NCI-H226 (cell line): ENCODE measurements at places on chromosomes 2 and 18.

DNA sequence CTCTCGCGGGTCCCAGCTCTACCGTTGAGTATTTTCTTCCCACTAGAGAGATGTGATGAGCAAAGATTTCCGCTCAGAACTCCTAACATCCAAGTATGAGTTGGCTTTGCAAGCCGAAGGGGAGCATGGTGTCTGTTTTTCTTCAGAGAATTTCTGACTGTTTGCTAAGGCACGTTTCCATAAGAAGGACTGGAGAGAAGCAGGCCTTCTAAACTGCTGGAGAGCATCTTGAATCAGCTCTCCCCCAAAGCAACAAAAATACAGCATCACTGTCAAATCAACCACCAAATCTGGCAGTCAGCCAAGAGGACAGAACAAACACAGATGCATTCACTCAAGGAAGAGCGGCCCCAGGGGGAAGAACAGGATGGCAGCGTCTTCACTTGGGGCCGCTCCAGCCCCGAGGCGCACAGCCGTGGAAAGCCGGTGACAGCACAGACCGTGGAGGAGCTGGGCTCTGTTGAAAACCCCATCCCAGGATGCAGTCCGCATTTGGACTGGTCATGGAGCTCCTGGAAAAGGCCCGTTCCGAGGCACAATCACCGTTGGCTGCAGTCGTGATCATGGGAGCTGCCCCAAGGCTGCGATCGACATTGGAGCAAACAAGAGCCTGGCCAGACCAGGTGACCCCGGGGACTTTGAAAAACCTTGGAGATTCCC lies 101.4 kb downstream of the NFATC1 start:
- DNase-seq: no peak

DNA sequence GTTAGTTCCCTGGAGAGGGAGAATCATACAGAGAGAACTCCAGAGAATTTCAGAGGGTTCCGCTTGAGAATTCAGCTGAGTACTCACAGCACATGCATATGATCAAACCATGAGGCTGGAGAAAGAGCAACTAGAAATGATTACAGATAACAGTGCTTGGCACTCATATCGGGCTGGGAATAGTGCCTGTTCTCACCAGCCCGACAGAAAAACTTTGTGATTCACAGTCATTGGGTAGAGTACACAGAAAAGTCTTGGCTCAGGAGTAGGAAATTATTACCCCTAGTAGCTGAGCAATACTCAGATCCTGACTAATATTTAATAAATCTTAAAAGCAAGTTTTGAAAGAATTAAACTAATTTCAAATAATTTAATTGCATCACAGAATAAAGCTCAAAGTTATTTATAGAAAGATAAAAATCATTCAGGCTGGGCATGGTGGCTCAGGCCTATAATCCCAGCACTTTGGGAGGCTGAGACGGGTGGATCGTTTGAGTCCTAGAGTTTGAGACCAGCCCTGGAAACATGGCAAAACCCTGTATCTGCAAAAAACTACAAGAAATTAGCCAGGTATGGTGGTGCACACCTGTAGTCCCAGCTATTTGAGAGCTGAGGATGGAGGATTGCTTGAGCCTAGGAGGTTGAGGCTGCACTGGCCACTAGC lies 6.8 kb downstream of the WDPCP start:
- DNase-seq: peak; percentile 78

- DNase-seq: no peak
Observed at GRCh38 chr2:173654161-173654895, 299.7 kb downstream of the CDCA7 start.

GRCh38 chr2:156476021-156476849 lies 40.1 kb downstream of the GPD2 start:
- no peak for DNase-seq

DNA sequence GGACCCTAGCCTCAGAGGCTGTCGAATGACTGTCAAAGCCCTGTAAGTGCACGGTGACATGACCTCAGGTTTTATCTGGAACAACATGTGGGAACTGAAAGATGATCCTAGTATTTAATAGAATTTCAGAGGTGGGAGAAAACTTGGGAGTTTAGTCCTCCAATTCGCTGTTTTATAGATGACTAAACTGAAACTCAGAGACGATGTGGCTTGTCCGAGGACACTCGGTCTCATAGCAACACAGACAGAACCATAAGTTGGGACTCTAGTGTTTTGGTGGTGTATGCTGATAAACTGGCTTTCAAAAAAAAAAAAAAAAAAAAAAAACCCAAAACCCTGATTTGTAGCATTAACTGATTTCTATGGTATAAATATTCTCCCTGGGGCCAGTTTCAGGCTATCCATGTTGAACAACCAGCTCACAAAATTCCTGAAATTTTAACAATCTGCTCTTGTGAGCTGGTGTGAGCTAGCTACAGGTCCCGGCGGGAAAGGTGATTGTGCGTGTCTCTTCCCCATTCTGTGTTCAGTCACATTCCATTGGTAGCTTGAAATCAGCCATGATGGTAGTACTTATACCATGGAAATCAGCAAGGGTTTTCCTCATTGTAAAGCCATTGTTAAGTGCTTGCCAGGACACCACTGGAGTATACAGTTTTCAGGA lies 195.5 kb upstream of the EPAS1 start:
- DNase-seq: no peak

DNA sequence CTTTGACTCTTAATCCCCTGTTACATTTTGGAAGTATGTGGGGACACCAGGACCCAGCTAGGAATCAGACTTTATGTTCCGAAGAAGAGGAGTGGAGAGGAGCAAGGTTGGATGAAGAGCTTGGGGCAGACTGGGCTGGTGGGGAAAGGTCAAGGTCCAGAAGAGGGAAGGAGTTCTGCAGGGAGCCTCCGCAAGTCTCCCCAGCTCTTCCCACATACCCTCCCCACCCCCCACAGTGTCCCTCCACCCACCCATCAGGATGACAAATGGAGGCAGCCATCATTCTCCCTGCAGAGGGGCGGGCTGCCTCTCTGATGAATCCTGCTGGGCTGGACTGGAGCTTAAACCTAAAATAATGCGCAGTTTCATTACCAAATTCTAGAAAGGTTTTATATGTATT lies 77.2 kb downstream of the ACKR3 start:
- DNase-seq: no peak

DNA sequence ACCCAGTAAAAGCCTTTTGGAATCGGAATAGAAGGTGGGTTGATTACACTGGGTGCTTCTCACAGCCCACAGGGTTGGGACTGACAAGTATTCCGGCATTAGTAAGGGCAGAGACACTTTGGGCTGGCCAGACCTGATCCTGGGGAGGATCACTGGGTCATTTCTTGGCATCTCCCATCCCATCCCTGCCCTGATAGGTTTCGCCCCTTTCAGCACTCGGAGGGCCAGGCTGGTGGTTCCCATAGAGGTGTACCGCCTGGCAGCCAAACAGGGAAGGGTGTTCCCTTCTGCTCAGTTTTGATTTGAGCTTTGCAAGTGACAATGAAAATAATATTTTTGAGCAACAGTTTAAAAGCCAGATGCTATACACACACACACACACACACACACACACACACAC lies 37.3 kb downstream of the CYP1B1 start:
- no peak for DNase-seq

GRCh38 chr18:63307551-63308200 lies 11.9 kb downstream of the BCL2 start:
- DNase-seq: no peak

- DNase-seq: no peak
Observed at GRCh38 chr2:75408771-75409170, 152.0 kb downstream of the EVA1A start.

DNA sequence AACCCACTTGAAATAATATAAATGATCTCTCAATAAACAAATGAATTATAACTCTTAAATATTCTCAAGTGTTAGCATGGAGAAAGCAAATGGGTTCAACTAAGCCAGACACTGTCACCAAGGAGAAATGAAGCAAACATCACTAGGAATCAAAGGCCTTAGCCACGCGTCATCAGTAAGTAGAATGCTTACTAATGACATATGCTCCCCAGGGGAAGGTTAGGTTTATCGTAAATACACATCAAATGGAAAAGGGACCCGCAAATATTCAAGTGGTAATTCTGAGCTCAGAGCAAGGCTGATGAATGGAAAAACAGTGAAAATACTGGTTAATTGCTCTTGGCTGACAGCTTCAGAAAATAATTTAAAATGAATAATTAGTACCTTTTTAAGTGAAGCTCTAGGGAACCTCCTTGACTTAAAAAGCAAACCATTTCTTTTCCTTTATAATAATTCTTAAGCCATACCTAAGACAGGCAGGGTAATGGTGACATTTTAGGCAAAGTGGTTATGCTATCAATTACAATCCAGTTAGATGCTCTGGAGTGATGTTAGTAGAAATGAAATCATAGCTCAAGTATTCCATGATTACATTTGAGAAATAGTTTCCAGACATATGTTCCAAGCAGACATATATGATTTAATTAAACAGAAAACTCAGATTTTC lies 101.5 kb downstream of the ALPK2 start:
- no peak for DNase-seq

DNA sequence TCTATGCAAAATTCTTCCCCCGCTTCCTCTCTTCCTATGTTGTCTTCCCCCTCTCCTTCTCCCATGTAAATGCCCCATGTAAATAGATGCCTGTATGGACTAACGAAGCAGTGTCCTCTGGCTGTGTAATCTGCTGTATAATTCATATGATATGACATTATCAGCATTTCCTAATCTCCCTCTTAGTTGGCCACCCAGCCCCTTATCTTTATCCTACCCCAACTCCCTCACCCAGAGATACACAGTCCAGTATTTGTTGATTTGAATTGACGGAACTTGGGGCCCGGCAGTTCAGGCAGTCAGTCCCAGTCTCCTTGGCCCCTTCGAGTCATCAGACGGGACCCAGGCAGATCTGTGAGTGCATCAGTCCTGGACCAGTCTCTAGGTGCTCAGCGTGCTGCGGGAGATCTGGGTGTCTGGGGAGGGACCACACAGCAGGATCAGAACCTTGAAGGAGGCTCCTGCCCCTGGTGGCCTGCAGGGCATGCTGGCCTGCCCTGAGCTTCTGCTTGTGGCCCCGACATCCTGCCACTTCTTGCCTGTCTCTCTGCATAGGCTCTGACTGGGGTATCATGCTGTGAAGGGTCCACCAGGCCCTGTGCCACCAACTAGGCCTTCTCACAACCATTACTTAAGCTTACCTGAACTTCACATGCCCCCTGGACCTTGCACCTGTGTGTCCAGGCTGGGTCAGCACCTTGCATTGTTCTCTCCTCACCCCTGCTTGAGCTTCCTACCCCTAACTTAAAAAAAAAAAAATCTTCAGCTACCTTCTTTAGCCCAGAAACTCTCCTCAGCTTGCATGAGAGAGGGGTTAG lies 88.1 kb upstream of the ATL2 start:
- no peak for DNase-seq

GRCh38 chr2:188978291-188979081 lies 4.3 kb downstream of the COL3A1 start:
- peak; percentile 88 for DNase-seq

DNA sequence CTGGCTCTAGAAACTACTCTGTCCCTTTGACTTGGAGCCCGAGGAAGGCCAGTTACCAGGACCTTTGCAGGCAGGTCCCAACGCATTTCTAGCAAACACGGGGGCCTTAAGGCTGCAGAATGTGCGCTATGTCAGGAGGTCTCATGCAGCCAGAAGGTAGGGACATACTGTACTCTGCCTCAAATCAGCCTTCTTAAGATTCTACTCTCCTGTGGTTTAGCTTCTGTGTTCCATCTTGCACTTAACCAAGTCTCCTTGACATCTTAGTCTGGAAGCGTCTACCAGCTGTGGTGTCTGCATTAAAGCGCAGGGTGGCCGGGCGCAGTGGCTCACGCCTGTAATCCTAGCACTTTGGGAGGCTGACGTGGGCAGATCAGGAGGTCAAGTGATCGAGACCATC lies 65.5 kb downstream of the STEAP3 start:
- DNase-seq: no peak

DNA sequence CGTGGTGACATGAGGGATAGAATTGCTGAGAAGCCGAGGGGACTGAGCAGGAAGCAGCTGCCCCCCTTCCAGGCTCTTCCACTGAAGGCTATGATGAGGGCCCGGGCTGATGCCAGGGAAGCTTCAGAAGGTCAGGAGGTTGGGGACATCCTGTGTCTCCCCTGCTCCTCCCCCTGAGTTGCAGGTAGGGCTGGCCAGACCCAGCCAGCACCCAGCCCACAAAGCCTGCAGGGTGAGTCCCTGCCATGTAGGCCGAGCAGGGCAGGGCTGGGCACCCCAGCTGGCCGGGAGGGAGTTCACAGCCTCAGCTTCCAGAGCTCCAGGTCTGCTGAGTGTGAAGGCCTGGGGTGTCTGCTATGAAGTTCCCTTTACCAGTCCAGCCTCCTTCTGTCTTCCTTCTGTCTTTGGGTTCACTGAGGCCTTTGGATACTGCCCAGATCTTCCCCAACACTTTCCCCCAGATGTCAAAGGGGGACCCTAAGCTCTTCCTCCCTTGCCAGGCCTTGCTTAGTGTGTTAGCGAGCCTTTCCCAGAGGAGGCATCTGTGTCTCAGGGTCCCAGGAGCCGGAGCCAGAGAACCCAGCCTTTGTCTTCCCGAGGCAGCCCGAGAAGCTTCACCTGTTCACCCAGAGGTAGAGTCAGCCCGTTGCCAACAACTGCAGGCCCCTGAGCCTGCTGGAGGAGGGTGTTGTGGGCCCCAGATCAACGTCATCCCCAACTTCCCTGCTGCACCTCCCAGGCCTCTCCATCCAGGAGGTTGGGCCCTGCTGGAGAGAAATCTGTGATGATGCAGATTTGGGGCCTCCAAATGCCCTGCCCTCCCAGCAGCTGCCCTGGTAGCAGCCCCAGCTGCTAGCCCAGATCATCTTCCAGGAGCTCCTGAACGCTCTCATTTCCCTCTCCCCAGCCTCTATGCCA lies 3.6 kb upstream of the NCL start:
- no peak for DNase-seq

DNA sequence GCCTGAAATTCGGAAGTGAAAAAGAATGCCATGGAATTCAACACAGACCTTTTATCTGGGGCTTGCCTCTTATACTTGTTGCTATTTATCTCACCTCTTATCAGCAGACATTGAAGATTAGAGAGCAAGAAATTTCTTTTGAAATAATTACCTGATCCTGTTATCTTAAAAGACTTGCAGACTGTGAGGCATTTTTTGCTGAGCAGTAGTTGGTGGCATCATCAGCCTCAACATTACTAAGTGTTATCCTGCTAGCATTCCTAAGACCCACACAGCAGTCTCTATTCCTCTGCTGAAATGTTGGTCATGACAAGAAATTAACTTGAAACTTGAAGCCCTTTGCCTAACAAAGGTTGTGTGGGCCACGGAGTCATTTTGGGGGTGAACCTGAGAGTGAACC lies 186.5 kb downstream of the TRIB2 start:
- peak; percentile 52 for DNase-seq

DNA sequence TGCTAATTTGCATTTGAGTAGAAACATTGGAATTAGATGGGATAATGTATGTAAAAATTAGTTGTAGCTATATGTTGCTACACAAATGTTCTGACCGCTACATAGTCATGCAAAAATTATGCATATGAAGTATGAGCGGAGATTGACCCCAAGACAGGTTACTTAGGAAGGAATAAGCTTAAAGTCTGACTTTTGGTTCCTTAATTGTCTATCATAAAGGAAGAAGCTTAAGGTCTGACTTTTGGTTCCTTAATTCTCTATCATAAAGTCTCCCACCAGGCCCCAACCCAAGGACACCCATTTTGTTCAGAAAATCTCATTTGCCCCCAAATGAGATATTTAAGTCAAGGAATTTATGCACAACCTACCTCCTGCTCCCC lies 106.5 kb downstream of the EVA1A start:
- DNase-seq: no peak

- DNase-seq: no peak
Observed at GRCh38 chr2:8168022-8168717, 513.7 kb upstream of the ID2 start.
